ENCODE measurements at places on chromosomes 2 and 18. TPM values are rescaled to one million over a fixed set of nuclear protein-coding genes. Genes with fewer than 3 reads are reported as not detected.

UGT1A1 gene
- total RNA-seq = not detected

RFTN2 gene
- total RNA-seq = 12.0 TPM

POTEI gene
- 0.04 TPM for total RNA-seq

DNA sequence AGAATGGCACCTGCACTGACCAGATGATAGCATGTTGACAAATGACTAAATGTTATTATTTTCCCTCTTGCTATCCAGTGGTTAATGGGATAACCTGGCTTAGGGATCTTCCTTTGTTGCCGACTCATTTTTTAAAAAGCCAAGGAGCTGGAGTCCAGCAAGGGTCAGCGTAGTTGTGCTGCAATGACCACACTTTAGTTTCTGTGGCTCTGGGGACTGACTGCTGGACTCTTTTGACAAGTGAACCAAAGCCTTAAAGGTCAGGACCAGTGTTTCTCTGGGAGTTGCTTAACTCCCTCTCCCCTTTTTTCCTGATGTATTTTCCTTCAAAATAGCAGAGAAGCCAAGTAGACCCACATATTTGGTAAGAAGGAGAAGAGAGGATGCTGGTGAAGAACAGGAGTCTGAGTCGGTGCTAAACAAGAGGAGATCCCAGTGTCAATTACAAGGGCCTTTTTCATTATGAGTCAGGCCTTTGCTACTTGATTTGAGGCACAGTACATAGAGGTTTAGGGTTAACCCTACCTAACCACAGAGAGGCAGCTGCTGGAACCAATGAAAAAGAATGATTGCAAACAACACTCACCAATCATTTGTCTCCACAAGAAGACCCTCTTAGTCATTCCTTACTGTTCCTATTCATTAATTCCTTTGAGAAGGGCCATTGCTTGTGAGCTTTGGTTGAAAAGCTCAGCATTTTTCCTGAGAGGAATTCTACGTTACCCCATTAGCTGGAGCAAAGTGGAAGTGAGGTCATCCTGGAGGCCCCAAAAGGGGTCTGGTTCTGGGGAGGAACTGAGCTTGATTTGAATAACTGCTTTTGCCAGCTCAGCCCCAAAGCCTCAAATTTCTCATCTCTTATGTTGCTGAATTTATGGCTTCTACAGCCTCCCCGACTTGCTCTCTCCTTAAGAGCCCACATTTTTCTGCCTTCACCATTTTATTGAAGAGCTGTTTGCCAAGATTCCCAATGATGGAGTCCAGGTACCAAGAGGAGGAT, 137.6 kb upstream of the HNMT start:
- DNase-seq = no peak
- no peaks in the 10 kb centered on the region for H3K4me1 ChIP-seq
- no peak overlapping the region for H3K4me3 ChIP-seq

FN1 gene
- 140 TPM for total RNA-seq

DNA sequence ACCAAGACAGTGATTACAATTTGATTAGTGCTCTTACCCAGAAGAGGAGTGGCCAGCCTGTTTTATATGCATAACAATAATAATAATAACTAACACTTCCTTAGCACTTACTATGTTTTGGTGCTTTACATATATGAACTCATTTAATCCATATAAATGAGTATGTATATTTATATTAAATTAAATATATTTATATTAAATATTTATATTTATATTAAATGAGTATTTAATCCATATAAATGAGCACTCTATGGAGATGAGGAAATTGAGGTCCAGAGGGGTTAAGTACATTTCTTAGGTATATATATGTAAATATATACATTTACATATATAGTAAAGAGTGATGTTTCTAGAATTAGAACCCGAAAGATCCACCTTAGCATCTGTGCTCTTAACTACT, 673.9 kb upstream of the ACVR2A start:
- no peak for DNase-seq
- H3K4me1 ChIP-seq = no peaks in the 10 kb centered on the region
- no peaks in the 10 kb centered on the region for H3K27me3 ChIP-seq
- no peak overlapping the region for H3K4me3 ChIP-seq

DNA sequence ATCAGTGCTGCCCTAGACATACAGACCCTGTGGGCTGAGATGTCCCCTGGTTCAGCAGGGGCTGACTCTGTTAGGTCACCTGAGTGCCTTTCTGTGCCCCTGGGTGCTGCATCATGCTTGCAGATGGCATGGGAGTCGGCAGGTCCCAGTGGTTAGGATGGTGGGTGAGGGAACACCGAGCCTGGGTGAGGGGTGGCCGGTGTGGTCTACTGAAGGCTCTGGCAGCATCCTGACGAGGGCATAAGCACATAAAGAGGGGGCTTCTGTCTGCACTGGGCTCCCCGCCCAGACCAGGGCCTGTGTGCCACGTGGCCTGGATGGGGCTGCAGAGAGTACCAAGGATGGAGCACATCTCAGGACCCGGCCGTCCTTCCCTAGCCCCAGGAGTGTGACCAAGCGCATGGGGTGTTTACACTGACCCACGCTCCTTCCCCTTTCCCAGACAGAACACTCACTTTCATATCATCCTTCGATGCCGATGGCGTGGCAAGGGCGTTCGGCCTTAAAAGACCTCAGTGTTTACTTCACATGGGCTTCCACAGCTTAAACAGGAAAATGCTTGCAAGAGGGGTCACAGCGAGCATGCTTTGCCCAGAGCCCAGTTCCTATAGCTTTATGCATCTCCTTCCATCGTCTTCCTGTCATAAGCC, 115.1 kb downstream of the STPG4 start:
- H3K4me3 ChIP-seq = no peak overlapping the region
- peaks cover 87% of the 10 kb centered on the region for H3K4me1 ChIP-seq
- H3K36me3 ChIP-seq = no peaks in the 10 kb centered on the region
- DNase-seq = no peak
- no peaks in the 10 kb centered on the region for H3K27me3 ChIP-seq

GALNT13 gene
- total RNA-seq = 0.65 TPM

GRCh38 chr2:221850076-221850475, 278.0 kb upstream of the EPHA4 start:
- H3K36me3 ChIP-seq = no peaks in the 10 kb centered on the region
- no peaks in the 10 kb centered on the region for H3K27me3 ChIP-seq
- H3K27ac ChIP-seq = no peak overlapping the region
- DNase-seq = no peak
- H3K4me3 ChIP-seq = no peak overlapping the region

MOCOS gene
- total RNA-seq = 15.3 TPM

POLR1A gene
- total RNA-seq = 41.2 TPM

DNA sequence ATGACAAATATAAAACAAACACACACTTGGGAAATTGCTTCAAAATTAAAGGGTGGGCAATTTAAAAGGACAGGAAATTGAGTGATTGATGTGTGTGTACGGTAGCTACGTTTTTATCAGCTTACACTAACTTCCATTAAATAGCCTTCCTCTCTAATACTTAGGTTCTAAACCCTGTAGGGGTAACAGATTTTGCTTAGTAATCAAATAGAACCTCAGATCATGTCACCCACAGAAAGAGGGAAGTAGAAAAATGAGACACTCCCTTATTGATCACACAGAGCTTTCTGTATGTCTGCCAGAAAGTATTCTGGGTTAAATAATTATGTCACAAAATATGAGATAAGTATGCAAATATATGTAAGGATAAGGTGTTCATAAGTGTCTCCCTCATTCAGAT, 93.3 kb downstream of the ICA1L start:
- H3K27ac ChIP-seq = no peak overlapping the region
- H3K36me3 ChIP-seq = no peaks in the 10 kb centered on the region
- no peak for DNase-seq
- H3K27me3 ChIP-seq = no peaks in the 10 kb centered on the region
- peaks cover 5% of the 10 kb centered on the region for H3K4me1 ChIP-seq

GRCh38 chr2:65291216-65292105, 63.8 kb downstream of the ACTR2 start:
- H3K27ac ChIP-seq = no peak overlapping the region
- H3K27me3 ChIP-seq = no peaks in the 10 kb centered on the region
- H3K4me1 ChIP-seq = no peaks in the 10 kb centered on the region
- DNase-seq = no peak

FABP1 gene
- not detected for total RNA-seq

- H3K4me1 ChIP-seq = no peaks in the 10 kb centered on the region
- no peaks in the 10 kb centered on the region for H3K27me3 ChIP-seq
- H3K27ac ChIP-seq = no peak overlapping the region
- H3K4me3 ChIP-seq = no peak overlapping the region
- H3K36me3 ChIP-seq = no peaks in the 10 kb centered on the region
Observed at GRCh38 chr18:5787936-5788335, 107.4 kb downstream of the TMEM200C start.

DNA sequence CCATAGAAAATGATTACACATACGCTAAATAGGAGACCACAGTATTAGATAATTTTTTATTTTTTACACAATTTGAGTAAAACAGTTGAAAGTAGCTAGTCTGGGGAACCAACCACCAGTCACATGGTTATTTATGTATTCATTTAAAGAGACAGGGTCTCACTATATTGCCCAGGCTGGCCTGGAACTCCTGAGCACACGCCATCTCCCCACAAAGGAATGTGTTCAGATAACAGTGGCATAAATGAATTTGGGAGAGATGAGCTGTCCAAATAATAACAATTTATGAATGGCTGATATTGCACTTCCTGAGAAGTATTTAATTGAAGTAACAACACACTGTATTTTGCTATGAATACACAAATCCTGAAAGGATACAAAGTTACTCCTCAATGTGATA, 39.7 kb downstream of the KIDINS220 start:
- no peaks in the 10 kb centered on the region for H3K36me3 ChIP-seq
- no peaks in the 10 kb centered on the region for H3K27me3 ChIP-seq
- H3K4me1 ChIP-seq = no peaks in the 10 kb centered on the region
- no peak for DNase-seq
- H3K27ac ChIP-seq = no peak overlapping the region

DNA sequence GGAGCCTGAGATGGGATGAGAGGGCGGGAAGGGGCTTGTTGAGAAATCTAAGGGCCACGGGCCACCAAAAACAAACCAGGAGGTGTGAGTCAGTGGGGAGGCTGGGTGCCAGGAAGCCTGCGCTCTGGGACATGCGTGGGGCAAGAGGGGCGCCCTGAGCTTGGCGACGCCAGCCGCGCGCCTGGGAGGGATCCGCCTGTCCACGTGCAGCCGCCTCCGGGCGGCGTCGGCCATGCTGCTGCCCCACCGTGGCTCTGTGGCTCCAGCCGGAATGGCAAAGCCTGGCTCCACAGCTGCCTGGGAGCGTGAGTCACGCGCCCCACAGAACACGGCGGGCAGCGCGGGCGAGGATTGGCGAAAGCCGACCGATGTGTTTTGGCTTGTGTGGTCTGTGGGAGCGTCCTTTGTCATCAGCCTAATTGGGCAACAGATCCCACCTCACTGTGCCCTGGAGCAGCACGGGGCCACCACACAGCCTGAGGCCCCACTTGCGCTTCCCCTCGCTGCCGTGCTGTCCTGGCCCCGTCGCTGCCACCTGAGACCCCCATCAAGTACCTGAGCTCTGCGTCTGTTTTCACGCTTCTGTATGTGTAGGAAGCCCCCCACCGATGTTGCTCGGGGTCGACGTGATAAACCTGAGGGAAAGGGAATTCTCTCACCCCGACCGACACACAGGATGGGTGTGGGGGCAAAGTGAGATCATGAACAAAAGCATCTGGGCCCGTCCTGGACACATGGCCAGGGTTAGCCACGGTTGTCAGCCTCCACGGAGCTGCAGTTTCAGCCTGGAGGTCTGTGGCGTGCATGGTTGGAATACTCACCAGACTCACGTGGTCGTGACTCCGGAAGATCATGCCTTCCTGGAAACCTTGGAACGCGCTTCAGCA, 80.5 kb downstream of the NFATC1 start:
- H3K27me3 ChIP-seq = no peaks in the 10 kb centered on the region
- no peak overlapping the region for H3K27ac ChIP-seq
- H3K4me3 ChIP-seq = no peak overlapping the region
- no peaks in the 10 kb centered on the region for H3K4me1 ChIP-seq
- DNase-seq = no peak
- H3K36me3 ChIP-seq = no peaks in the 10 kb centered on the region

GRCh38 chr2:102771114-102771513, 9.3 kb downstream of the TMEM182 start:
- H3K27ac ChIP-seq = no peak overlapping the region
- no peak for DNase-seq
- H3K4me3 ChIP-seq = no peak overlapping the region
- no peaks in the 10 kb centered on the region for H3K4me1 ChIP-seq
- H3K27me3 ChIP-seq = no peaks in the 10 kb centered on the region
- H3K36me3 ChIP-seq = no peaks in the 10 kb centered on the region

DNA sequence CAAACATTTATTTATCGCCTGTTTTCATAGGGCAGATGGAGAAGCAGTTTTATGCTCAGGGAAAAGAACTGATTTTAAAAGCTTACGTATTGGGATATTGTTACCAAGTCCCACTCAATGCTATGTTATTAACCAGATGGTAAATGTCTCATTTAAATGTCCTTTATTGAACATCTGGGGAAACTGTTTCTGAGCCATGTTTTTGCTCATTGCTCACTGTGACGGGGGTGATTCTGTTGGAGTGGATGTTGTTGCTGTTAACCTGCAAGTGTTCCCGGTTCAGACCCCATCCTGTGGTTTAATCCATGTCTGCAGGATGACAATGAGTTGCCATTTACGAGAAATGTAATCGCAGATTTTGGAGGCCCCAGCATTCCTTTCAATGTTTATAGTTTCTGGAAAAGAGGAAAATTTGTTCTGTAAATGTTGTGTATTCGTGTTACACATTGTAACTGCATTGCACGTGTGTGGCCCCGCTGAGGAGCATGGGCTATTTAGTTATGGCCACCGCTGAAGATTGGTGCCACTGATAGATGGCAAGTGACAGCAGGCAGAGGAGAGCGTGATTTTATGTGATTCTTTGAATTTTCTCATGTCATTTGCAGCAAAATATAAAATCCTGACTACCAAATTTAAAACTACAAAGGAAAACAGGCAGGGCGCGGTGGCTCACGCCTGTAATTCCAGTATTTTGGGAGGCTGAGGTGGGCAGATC, 174.8 kb upstream of the COPS8 start:
- no peak overlapping the region for H3K27ac ChIP-seq
- no peaks in the 10 kb centered on the region for H3K27me3 ChIP-seq
- no peak for DNase-seq
- no peak overlapping the region for H3K4me3 ChIP-seq
- no peaks in the 10 kb centered on the region for H3K4me1 ChIP-seq

DNA sequence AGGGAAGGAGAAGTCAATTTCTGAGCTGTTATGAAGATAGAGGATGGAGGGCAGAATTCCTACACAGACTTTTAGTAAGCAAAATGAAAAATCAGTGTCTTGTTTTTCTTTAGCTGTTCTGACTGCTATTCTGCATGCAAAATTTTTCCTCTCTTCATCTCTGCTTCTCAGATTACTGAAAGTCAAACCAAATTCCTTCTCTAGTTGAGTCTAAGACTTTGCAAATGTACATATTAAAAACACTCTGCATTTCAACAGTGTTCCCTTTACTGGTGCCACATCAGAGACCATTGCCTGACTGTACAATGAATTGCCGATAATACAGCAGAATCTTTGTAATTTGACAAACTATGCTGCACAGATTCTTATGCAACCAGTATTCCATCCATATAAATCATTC, 198.8 kb downstream of the EXOC6B start:
- H3K4me3 ChIP-seq = no peak overlapping the region
- no peaks in the 10 kb centered on the region for H3K27me3 ChIP-seq

FSHR gene
- not detected for total RNA-seq

- DNase-seq = no peak
- no peak overlapping the region for H3K27ac ChIP-seq
- no peak overlapping the region for H3K4me3 ChIP-seq
- no peaks in the 10 kb centered on the region for H3K27me3 ChIP-seq
- no peaks in the 10 kb centered on the region for H3K36me3 ChIP-seq
Observed at GRCh38 chr2:178012639-178013038, 59.9 kb downstream of the PDE11A start.

GRCh38 chr18:61639886-61640285, 252.9 kb downstream of the RNF152 start:
- no peaks in the 10 kb centered on the region for H3K4me1 ChIP-seq
- no peaks in the 10 kb centered on the region for H3K36me3 ChIP-seq
- no peak overlapping the region for H3K27ac ChIP-seq
- H3K4me3 ChIP-seq = no peak overlapping the region
- no peak for DNase-seq

NOP58 gene
- 19.5 TPM for total RNA-seq
